ENCODE measurements at places on chromosomes 3 and 15.

DNA sequence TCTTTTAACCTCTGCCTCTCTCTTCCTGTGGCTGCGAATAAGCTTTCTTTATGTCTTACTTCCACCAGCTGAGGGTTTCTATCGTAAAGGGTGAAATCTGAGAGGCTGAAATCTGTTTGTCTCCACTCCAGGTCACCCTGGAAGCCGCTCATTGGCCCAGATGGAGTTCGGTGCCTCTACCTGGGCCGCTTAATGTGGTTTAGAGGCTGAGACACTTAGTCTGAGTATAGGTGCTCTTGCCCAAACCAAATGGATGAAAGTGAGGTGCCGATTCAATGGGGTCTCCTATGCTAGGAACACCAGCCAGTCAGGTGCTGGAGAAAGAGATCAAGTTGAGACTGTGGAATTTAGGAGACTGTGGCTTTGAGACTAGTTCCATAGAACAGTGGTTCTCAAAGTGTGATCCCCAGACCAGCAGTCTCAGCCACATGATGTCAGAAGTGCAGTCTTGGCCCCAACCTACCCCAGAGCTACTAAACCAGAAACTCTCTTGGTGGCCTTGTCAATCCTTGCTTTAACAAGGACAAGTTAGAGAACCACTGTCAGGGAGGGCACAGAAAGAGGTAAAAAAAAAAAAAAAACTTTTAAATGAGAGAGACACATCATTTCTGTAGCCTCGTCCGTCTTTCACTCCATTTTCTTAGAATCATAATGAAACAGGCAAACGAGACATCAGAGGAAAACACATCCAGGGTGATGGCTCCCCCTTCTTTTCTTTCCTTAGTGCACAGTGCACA, 54.9 kb upstream of the CCR2 start:
- no peak for DNase-seq

- peak; percentile 73 for DNase-seq
Measured at GRCh38 chr3:171328419-171329082, 131.7 kb downstream of the TNIK start.

DNA sequence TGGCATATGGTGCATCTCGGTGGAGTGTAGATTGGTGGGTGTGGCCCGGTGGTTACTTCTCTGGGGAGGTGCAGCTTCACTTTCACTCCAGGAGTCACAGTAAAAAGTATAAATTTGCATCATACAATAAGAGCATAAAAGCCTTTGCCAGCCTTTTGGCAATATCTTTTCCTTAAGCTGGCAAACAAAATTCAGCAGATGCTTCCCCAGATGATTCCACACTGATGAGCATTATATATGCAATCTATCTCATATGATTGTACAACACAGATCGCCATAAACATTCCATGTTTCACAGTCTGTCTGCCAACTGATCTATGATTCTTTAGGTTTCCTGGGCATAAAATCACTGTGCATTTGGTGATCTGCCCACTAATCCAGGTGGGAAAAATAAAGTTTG, 120.2 kb upstream of the ALCAM start:
- DNase-seq, result no peak

GRCh38 chr15:61634837-61635236, 405.7 kb upstream of the RORA start:
- no peak for DNase-seq

DNA sequence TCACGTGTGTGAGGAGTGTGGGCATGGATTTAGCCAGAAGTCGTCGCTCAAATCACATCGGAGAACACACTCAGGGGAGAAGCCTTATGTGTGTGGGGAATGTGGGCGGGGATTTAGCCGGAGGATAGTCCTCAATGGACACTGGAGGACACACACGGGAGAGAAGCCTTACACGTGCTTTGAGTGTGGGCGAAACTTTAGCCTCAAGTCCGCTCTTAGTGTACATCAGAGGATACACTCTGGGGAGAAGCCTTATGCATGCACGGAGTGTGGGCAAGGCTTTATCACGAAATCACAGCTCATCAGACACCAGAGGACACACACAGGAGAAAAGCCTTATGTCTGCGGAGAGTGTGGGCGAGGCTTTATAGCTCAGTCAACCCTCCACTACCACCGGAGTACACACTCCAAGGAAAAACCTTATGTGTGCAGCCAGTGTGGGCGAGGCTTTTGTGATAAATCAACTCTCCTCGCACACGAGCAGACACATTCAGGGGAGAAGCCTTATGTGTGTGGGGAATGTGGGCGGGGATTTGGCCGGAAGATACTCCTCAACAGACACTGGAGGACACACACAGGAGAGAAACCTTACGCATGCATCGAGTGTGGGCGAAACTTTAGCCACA, 28.1 kb downstream of the ZNF589 start:
- DNase-seq, result no peak

DNA sequence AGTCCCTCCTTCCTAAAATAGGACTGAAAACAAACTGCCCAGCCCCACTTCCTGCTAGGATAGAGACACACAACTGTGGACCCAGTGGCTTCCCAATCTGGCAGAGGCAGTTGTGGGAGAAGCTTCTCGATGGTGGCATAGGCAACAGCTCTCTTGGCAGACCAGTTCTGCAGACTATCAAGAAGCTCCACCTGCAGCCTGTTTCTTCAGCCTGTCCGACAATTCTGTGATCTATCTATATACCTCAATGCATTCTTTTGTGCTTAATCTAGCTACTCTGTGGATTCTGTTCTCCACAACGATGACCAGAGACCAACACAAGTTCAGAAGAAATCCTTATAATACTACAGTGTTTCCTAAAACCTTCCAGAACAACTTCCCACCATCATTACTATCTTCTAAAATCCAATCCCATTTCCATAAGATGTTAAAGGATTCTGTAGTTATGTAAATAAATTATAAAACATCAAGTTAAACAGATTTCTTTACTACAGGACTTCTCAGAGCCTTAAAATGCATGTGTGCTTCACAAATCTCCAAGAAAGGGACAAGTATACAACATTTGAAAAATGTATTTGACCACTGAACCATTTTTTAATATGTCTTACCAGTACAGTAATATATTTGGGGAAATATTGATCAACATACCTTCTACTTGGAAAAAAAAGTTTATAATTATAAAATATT, 57.7 kb downstream of the IGF2BP2 start:
- DNase-seq, result no peak

- no peak for DNase-seq
Measured at GRCh38 chr15:40037721-40038120, 1.3 kb downstream of the SRP14 start.

DNA sequence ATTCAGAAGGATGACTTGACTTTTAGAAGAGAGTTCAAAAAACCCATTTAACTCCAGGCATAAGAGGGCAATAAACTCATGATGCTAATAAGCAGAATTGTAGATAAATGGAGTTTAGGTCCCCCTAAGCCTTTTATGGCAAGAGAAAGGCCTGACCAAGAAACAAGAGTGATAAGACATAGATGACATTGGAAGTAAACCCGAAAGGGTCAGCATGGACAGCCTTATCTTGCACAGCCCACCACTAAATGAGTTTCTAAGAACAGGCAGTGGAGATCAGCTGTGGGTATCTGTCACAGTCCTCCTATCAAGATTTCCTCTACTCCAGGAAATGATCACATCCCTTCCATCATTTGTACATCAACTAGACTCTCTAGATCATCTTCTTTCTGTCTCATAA, 457.9 kb upstream of the ADAMTS9 start:
- no peak for DNase-seq

DNA sequence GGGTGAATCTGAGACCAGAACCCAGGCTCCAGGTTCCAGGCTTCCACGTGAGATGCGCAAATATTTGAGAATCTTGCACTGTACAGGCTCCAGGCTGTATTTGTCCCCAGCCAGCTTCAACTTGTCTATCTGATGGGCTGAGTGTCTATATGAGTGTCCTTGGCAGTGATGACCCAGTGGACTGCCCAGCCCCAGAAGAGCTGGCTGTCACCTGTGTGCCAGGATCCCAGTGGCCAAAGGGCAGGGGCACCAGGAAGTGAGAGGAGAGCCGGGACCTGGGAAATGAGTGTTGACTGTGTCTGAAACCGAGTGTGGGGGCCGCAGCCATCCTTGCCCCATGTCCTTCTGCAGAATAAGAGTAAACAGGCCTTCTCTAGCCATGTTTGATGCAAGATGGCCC, 10.4 kb downstream of the FAH start:
- DNase-seq, result no peak

- DNase-seq, result peak; percentile 60
Measured at GRCh38 chr3:19866751-19867347, 67.2 kb downstream of the EFHB start.

- DNase-seq, result no peak
Measured at GRCh38 chr3:153760948-153761347, 360.2 kb upstream of the ARHGEF26 start.

DNA sequence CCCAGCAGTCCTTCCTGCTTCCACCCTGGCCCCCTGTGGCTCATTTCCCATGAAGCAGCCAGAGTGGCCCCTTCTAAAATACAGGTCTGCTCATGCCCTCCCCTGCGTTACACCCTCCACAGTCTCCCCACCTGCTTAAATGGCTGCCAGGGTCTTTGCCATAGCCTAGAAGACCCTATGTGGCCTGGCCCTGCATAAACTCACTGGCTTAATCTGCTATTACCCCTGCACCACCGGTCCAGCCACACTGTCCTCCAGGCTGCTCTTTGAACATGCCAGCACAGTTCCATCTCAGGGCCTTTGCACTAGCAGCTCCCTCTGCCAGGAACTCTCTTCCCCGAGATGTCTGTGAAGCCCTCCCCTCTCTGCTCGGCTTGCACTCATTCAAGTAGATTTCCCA, 166.8 kb downstream of the NTRK3 start:
- DNase-seq, result no peak

DNA sequence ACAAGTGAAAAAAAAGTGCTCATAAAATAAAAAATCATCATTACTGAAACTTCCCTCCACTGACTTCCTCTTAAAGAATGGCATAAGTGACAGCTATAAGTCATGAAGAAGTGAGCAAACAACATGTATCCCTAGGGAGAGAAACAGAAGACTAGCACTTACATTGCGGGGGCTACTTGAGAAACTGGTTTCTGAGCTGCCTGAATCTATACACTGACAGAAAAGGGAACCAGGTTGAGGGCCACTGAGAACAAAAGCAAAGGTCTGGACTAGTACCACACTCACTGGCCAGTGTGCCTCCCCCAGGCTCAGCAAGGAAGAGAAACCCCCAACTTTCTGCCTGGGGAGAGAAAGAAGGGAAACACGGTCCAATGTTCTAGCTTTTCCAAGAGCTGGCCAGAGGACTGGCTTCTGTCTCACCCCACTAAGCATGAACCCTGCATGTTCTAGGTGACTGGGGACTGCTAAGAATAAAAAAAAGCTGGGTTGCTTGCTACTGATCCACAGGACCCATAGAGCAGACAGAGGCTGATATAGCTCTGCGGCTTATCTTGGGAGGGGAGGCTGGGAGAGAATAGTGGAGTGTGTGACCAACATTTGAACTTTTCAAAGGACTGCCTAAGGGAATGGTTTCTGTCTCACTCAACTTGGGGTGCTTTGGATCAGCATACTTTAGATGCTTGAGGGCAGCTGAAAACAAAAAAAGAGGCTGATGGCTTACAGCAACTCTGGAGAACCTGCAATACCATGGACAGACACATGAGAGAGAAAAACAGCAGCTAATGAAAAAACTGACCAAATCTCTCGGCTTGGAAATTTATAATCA, 8.1 kb downstream of the RAD18 start:
- no peak for DNase-seq

DNA sequence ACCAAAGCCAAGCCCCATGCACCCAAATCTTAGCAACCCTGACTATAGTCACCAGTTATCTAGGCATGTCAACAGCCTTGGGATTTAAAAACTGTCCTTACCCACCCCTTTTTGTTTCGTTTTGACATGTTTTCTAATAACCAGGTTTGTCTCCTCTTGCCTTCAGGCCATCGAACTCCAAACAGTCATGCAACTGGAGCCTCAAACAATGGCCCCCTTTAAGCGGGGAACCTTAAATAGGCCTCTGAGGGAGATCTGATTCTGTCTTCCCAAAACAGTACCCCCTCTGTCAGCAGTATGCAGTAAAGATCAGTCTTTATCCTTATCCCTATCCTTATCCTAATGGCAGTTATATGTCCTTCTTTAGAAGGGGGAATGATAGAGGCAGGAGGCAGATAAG, 105.7 kb downstream of the DPH6 start:
- no peak for DNase-seq

DNA sequence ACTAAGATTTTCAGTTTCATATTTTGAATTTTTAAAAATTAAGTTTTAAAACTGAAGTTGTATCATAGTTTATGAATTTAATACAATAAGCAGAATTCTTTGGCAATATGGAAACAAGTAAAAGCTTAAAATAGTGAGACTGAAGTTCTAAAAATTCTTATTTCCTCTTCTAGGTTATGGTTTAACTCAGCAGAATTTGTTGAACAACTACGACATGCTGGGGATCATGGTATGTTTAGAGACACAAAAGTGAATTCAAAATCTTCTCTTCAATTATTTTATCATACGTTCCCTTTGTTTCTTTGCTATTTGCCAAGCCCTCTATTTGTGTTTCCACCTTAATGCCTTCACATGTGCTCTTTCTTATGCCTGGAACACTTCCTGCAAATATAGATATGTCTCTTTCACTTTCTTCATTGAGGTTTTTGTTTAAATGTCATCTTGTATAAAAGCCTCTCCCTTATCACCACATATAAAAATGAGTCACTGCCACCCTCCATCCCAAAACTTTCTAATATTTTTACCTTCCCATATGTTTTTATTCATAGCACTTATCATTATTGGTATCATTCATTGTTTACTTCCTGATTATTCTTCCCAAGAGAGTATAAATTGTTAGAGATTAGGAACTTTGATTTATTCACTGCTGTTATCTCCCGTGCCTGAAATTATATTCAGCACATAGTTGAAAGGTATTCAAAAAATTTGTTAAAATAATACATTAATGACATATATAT, 6.4 kb downstream of the SUCNR1 start:
- DNase-seq, result no peak

DNA sequence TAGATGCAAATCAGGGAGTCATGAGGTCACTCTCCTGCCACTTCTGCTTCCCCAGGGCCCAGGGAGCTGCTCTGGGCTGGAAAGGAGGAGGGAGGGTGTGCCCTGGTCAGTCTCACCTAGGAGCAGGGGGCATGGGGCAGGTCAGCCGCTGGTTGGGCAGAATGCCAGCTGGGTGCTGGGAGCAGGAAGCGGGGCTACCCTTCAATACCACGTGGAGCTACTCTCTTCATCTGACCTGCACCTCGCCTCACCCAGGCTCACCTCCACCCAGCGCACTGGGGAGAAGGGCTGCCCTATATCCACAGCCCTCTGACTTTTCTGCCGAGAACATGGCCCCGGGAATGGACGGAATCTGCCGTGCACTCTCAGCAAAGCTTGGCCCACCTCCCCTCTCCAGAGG, 15.1 kb downstream of the NTRK3 start:
- no peak for DNase-seq

GRCh38 chr3:117282566-117282965, 573.0 kb downstream of the TUSC7 start:
- DNase-seq, result no peak

Data from NCI-H2029 treated with DMSO at 0.1 percent for 48 hours (cell line).